ENCODE measurements at places on chromosomes 16 and 17.

DNA sequence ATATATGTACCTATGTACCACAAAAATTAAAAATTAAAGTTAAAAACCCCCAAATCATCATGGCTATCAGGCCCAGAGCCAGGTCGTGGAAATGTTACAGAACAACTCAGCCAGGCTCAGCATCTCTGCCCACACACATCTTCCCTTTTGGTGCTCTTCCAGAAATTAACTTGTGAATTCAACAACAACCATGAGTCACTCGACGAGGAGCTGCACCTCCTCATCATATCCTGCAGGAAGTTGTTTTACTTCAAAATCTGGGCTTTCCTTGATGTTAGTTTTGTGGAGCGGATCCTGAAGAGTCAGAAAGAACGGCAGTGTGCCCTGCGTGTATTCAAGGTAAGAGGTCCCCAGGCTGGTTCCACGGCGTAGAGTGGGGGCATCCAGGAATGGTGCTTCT is 10.6 kb downstream of the FBXO39 start:
- no peak for DNase-seq

DNA sequence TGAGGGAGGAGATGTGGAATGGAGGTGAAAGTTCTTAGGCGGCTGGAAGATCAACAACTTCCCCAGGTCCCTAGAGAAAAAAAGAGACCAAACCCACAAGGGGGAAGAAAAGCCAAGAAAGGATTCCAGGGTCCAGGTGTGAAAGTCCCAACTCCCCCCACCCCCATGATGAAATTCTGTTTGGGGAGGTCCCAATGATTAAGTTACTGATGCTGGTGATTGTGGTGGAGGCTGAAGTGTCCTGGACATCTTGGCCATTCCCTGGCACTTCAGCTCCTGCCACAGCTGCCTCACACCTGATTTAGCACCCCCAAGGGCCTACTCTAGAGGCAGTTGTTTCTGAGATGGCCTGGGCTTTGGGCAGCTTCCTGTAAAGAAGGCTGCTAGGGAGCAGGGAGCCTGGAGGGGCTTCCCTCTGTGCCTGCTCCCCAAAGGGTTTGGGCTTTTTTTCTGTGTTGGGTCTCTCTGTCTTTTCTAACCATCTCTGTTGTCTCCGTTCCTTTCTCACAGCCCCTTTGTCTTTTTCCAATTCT is 13.1 kb downstream of the HOXB4 start:
- DNase-seq = no peak

DNA sequence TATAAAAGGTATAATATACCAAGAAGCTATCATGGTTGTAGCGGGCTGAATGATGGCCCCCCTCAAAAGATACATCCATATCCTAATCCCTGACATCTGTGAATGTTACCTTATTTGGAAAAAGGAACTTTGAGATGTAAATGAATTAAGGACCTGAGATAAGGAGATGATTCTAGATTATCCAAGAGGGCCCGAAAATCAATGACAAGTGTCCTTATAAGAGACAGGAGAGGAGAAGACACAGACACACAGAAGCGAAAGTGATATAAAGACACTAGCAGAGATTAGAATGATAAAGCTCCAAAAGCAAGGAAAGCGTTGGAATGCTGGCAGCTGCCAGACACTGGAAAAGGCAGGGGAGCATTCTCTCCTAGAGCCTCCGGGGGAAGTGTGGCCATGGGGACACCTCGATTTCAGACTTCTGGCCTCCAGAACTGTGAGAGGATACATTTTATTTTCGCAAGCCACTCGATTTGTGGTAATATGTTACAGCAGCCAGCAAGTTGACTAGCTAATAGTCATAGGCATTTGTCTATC is 12.5 kb upstream of the GP1BA start:
- DNase-seq = no peak

- no peak for DNase-seq
These were observed 19.2 kb downstream of the KDM8 start for GRCh38 chr16:27222249-27223225.

GRCh38 chr16:46691726-46692125 is 2.3 kb downstream of the ORC6 start:
- no peak for DNase-seq

DNA sequence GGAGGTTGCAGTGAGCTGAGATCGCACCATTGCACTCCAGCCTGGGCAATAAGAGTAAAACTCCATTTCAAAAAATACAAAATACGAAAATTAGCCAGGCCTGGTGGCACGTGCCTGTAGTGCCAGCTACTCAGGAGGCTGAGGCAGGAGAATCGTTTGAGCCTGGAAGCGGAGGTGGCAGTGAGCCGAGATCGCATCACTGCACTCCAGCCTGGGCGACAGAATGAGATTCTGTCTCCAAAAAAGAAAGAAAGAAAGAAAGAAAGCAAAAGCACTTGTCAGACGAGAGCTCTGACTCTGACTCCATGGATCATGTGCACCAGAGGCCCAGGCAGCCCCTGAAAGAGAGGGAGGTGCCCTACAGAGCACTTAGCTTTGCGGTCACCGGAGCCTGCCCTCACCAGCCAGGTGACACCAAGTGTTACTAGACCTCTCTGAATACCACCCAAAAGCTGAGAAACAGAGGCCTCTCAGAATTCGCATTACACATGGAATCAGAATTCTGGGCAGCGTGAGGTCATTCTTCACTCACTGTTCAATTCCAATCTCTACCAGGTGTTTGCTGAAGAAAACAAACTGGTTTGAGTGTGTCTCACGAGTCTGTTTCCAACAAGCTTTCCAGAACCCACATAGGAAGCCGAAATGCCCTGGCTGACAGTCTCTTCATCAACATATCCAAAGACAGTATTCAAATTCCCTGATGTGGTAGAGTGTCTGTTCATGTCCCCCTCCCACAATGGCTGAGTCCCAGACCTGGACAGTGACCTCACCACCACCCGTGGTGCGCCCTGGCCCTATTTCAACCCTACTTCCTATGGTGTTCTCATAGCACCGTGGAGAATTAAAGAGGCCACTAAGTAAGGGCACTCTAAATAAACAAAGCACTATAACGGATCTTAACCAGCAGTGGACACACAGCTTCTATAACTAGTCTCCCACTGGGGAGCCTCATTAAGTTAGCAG is 1.5 kb downstream of the FLCN start:
- DNase-seq = no peak

- no peak for DNase-seq
These were observed 165.0 kb downstream of the LGALS9B start for GRCh38 chr17:20302246-20302917.

DNA sequence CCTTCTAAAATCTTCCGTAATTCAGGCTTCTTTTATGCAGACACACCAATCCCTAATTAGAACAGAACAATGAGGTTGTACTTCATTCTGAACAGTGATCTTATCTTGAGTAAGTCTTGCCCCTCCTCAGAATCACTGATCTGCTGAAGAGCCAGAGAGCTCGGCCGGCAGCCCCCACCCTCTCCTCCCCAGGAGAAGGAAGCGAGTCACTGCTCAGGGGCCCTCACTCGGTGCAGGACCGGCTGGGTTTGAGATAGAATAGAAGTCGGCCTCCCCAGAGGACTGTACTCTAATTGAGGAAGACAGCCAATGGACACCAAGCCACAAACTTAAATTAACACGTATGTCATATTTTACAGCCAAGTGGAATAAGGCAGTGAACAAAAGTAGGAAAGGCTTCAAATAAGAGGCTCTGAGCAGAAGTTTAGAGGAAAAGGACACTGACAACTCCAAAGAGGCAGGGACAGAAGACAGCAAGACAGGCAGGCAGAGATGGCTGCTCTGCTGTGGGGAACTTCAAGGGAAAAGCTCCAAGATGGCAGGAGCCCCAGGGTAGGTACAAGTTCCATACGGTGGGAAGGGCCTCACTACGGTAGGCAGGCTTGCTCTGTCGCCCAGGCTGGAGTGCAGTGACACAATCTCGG is 18.6 kb downstream of the CREBBP start:
- DNase-seq = no peak

- no peak for DNase-seq
These were observed 110.7 kb upstream of the SDK2 start for GRCh38 chr17:73754886-73755400.

- DNase-seq = no peak
These were observed 14.4 kb upstream of the FAAP100 start for GRCh38 chr17:81566461-81567126.

DNA sequence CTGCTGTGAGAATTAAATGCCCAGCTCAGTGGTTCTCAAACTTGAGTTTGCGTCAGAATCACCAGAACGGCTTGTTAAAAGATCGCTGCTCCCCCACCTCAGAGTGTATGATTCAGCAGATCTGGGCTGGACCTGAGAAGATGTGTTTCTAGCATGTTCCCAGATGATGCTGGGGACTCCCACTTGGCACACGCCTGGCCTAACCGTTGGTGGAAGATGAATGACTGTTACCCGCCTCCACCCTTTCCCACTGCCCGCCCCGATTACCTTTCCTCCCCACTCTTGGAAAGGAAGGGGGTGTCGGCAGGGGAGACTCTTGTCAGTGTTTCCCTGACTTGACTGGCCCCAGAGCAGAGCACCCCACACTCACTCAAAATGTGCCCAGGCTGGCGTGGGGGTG is 29.3 kb upstream of the ABCC3 start:
- no peak for DNase-seq

DNA sequence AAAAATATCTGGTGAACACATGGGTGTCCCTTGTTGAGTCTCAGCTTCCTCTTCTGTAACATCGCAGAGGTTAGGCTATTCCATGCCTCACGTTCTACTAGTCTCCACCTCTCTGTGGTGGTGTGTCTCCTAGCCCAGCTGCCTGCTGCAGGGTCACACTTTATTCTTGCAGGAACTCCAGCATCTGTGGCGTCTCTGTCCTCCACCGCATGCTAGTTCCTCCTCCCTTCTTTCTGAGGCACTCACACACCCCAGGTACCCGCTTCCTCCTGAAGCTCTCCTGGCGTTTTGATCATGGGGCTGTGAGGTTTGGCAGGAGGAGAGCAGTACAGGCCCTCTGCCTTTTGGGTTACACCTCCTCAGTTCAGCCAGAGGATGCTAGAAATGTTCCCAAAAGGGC is 9.9 kb upstream of the TEX2 start:
- no peak for DNase-seq

- DNase-seq = no peak
These were observed 11.9 kb downstream of the ANKFN1 start for GRCh38 chr17:56165072-56165641.

DNA sequence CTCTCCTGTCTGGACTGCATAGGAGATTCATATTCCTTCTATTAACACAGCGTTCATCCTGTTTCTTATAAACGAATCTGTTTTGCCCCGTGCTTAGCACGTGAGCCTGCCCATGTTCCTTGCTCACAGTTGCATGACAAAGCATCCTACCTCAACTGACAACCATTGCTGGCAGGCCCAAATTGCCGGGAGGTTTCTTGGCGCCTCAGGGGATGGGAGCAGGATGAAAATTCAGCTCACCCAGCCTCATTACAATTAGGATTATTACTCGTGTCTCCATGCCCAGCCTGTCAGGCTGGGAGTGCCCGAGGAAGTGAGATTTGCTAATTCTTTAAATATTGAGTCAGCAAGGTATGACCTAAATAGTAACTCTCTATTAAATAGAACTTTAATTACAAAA is 36.7 kb upstream of the HELZ start:
- DNase-seq = no peak
